Left kidney (tissue), 8 donors: ENCODE measurements at places on chromosomes 3 and 15. TPM values are rescaled to one million over a fixed set of nuclear protein-coding genes. Genes with fewer than 3 reads are reported as not detected.

Gene PFKFB4
- polyA plus RNA-seq: 4.3 TPM

Gene CLRN1
- not detected for polyA plus RNA-seq

Gene OCA2
- 9.0 TPM for polyA plus RNA-seq

Gene RETNLB
- not detected for polyA plus RNA-seq
